ENCODE measurements at places on chromosomes 16 and 17.

DNA sequence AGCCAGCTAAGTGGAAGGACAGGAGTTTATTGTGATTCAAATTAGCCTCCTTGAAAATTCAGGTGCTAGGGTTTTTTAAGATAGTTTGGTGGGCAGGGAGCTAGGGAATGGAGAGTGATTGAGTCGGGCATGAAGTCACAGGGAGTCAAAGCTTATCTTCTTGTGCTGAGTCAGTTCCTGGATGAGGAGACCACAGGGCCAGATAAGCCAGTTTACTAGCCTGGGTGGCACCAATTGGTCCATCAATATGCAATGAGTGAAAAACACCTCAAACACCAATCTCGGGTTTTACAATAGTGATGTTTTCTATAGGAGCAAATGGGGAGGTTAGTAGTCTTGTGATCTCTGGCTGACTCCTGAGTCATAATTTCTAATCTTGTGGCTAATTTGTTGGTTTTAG is 165.1 kb downstream of the ABCC12 start:
- no peak for DNase-seq

DNA sequence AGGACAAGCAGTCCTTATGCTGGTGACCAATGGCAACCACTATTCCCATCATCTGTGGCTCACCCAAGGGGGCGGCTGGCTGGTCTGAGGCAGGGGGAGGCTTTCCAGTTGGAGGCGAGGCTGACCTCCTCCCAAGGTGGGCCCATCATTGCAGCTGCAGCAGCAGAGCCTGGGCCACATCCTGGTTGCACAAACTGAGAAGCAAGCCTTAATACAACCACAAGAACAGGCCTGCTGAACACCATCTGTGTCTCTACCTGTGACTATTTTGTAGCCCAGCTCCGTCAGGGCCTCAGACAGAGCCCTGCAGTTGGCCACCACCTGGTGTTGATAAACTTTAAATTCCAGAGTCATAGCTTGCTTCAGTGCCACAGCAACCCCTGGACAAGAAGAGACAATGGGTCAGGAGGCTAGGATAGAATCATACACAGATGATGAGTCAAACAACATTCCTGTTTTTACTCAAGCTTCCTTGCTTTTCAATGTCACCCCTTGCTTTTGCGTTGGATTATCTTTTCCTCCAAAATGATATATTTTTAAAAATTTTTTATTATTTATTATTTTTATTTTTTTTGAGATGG is 17.9 kb downstream of the SMCR8 start:
- no peak for DNase-seq

- no peak for DNase-seq
Measured at GRCh38 chr17:66946251-66946650, 18.3 kb upstream of the CACNG4 start.

- DNase-seq = no peak
Measured at GRCh38 chr16:88705801-88706228, 393 bp downstream of the RNF166 start.

- DNase-seq = no peak
Measured at GRCh38 chr16:15055141-15056053, 477 bp downstream of the NTAN1 start.

DNA sequence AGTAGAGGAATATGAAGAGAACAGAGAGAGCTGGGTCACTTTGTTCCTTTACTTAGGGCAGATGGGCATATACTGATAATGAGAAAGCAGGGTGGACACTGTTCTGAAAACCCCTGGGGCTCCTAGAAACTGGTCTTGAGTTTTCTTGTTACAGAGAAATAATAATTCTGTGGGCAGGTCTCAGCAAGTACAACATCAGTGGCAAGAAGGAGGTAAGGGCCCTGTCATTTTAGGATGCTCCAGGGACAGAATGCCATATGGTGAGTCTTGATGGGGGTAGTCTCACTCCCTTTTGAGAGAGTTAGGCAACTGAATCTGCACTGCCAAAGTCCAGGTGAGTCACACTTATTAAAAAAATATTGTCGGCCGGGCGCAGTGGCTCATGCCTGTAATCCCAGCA is 102.3 kb downstream of the KCNJ2 start:
- no peak for DNase-seq

DNA sequence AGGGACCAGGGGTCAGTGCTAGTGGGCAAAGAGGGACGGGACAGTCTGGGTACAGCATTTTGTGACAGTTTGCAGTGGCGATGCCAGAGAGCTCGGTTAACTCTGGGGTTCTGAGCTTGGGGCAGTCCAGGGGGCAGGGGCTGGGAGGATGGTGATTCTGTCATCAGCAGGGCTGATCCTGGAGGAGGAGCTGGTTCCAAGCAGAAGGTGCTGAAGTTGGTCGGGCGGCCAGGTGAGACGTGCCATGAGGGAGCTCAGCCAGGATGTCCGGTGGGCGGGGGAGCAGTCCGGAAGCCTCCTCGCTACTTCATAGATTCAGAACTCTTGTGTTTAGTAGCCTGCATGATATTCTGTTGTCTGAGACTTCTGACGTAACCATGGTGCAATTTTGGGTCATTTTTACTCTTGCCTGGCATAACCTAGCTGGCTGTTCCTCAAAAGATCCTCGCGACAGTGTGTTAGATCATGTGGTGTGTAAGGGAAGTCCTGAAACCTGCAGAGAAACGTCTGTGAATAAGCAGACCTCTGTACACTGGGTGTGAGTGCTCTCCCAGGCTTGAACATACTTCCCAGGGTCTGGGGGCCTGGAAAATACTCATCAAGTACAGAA is 122.0 kb downstream of the CLEC16A start:
- DNase-seq = no peak

GRCh38 chr17:54882371-54882770 is 18.3 kb upstream of the TOM1L1 start:
- no peak for DNase-seq

DNA sequence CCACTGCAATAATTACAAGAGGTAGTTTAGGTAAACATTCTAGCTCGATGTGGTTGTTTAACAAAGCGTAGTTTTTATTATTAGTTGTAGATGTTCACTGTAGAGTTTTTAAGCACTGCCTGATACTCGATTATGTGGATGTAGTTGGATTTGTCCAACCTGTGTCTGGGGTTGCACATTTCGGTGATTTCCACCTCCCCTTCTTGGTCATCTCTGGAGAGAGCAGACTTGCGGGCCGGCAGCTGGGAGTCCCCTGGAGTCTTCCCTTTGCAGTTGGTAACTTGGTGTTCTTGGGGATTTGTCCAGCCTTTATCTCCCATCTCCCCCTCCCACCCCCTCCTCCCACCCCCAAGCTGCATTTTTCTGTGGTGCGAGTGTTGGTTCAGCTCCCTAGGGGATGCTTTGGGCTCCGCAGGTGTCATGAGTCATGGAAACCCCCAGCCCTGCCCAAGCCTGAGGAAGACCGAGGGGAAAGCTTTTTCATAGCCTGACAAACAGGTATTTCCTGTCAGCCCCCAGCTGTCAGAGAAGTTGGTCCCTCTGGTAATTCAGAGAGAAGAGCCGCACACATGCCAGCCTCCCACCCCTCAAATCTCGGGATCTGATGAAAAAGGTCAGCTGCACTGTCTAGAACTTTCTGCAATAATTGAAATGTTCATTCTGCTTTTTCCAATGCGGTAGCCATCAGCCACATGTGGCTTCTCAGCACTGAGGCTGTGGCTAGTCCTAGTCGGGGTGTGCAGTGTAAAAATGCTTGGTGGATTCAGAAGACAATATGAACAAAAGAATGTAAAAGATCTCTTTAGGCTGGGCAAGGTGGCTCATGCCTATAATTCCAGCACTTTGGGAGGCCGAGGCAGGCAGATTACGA is 50.3 kb downstream of the KSR1 start:
- no peak for DNase-seq

- DNase-seq = no peak
Measured at GRCh38 chr17:43733956-43734355, 24.6 kb downstream of the SOST start.

DNA sequence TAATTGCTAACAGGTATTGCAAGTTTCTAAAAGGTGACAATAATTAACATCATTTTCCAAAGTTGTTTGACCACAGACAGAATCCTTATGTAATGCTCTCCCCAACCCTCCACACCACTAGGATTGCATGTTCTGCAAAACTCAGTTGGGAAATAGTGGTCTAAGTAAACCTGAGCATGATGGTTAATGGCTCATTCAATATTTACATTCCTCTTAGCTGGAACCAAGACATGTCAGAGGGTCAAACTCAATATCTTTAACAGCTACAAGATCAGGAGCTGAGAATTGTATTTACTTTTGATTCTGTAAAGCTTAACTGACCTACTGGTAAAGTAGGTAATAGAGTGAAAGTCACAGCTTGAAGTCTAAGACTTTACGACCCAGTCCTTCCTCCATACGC is 10.2 kb downstream of the MFSD6L start:
- no peak for DNase-seq

DNA sequence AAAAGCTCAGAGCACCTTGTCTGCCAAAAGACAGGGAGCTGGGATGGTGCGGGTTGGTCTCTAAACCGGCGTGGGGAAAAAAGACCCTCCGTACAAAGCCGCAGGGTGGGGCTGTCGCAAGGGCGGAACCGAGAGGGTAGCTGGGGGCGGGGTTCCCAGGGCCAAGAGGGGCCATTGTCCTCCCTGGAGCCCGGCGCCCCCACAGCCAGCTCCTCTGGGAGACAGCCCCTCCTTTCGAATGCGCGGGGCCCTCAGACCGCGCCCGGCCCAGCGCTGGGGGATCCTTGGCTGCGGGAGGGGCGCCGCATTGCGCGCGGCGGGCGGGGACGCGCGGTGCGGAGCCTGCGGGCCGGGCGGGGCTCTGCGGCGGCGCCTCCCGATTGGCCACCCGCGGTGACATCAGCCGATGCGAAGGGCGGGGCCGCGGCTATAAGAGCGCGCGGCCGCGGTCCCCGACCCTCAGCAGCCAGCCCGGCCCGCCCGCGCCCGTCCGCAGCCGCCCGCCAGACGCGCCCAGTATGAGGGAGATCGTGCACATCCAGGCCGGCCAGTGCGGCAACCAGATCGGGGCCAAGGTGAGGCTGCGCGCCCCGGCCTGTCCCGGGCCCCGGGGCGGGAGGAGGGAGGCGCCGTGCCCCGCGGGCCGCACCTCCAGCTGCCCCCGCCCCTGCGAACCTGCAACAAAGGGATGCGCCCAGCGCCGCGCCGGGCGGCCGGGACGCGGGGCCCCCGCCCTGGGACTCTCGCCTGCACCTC is at the start of gene TUBB3:
Gene TUBB3 (plus strand): TSS at position 459 of the 756 bp plus-strand sequence. CDS start 60 bp downstream, at position 519.
- no peak for DNase-seq

- DNase-seq = no peak
Measured at GRCh38 chr16:898216-898615, 72.6 kb downstream of the LMF1 start.

GRCh38 chr17:83051396-83052240 is 27.8 kb upstream of the METRNL start:
- peak; percentile 96 for DNase-seq

GRCh38 chr16:58393138-58393504 is 850 bp downstream of the GINS3 start:
- DNase-seq = no peak

- DNase-seq = no peak
Measured at GRCh38 chr16:87657621-87658192, 55.4 kb downstream of the JPH3 start.

DNA sequence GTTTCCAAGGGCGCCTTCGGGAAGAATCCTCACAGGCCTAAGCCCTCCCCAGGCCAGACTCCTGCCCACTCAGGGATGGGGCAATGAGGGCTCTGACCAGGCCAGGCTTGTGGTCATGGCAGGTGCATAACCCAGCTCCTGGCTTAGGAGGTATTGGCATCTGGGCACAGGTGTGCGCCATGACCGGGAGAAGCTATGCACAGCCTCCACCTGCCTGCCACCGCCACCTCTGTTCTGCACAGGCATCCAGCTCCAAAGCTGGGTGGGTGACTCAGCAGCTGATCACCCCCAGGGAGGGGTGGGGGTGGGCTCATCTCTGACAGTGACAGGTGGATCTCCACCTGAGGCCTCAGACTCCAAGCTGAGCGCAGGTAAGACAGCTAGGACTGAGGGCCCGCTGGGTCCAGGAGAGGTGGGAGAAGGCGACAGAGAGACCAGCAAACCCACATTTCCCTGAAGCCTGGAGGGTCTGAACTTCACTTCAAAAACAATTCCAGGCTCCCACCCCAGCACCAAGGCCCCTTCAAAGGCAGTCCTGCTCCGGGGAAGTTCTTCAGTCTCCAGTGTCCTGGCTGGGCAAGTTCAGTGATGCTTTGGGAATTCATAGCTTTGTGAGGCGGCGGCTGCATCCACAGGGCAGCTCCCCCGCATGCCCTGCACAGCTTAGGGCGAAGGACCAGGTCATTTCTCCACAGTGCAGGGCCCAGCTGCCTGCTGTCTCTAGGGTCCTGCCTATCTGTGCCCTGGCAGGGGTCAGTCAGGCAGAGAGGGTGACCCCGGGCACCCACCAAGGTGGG is 121.6 kb upstream of the SMURF2 start:
- no peak for DNase-seq

GRCh38 chr16:78516006-78516736 is 416.7 kb downstream of the WWOX start:
- DNase-seq = no peak

- no peak for DNase-seq
Measured at GRCh38 chr16:54462151-54462651, 175.6 kb upstream of the IRX3 start.

DNA sequence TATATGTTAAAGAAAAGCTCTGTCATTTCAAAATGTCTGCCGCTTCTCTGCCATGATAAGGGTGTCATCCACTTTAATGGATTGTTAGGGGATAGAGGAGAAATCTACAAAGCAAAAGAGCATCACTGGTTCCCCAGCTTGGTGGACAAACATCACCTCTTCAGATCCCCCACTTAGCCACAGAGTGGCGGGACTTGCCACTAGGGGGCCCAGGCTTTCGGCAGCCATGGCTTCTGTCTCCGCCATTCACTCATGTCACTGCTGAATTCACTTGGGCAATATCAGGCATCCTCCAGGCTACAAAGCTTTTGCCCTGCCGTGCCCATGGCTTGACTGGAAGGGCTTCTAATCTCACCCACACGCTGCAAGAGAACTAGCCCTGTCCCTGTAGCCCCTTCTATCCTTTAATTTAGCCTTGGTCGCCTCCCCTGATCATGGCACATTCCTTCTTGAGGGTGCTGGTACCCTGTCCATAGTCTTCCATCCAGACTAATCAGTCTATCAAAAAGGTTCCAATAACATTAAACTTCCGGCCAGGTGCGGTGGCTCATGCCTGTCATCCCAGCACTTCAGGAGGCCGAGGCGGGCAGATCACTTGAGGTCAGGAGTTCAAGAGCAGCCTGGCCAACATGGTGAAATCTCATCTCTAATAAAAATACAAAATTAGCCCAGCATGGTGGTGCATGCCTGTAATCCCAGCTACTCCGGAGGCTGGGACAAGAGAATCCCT is 34.7 kb downstream of the SBK1 start:
- peak; percentile 21 for DNase-seq

DNA sequence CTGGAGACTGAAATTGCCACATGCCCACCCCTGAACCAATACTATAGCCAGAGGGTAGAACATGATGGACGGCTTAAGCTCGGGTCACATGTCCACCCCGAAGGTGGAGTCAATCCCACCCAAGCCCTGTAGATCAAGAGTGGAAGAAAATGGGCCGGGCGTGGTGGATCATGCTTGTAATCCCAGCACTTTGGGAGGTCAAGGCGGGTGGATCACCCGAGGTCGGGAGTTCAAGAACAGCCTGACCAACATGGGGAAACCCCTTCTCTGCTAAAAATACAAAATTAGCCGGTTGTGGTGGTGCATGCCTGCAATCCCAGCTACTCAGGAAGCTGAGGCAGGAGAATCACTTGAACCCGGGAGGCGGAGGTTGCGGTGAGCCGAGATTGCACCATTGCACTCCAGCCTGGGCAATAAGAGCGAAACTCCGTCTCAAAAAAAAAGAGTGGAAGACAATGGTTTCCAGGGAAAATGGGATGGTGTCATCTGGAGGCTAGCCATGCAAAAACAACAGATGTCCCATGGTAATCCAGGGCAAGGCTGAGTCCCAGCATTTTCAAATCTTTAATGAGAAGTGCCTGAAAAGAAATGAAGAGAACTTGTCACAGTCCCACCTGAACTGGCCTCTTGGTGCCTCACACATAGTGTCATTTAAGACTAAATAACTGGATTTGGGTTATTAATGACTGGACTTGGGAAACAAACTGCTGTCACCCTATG is 30.1 kb downstream of the CD300LF start:
- DNase-seq = no peak

Data from stimulated activated CD4-positive, alpha-beta T cell treated with anti-CD3 and anti-CD28 coated beads, Interleukin-1b, Interleukin-23, amount 100 ng/mL, for 1 hour (primary cell).